Fibroblast of skin of left quadriceps (primary cell): ENCODE measurements at places on chromosomes 11 and 22.

DNA sequence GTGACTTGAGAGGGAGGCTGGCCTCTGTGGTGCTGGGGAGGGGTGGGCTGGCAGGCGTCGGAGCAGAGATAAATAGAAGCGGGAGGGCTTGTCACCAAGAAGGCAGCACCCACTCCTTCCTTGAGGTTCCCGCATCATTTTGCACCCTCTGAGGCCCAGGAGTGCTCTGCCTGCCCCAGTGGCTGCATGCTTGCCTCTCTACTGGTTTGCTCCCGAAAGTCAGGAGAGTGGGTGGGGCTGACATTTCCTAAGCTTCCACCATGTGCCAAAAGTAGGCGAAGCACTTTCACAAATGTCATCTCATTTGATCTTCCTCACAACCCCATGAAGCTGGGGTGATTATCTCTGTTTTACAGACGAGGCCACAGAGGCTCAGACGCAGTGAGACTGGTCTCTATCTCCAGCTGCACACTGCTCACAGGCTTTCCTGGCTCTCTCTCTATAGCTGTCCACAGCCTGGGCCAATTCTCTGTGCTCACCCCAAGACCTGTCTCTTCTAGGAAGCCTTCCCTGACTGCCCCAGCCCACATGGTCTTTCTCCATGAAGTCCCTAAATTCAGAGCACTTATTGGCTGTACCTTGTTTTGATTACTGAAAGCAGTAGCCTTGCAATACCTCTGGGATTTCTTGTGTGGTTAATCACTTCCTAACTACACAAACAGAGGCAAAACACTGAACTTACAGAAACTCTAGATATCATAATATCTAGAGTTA, 2.6 kb upstream of the UCP3 start:
- peak; percentile 12 for DNase-seq

GRCh38 chr11:83118814-83119213, 38.1 kb upstream of the PCF11 start:
- no peak for DNase-seq

- no peak for DNase-seq
Measured at GRCh38 chr11:44456544-44457300, 108.7 kb upstream of the CD82 start.

GRCh38 chr11:9386086-9386485, 1.6 kb downstream of the IPO7 start:
- DNase-seq: no peak

GRCh38 chr11:74717221-74717969, 13.8 kb downstream of the CHRDL2 start:
- DNase-seq: no peak

GRCh38 chr11:108906329-108906728, 241.5 kb downstream of the DDX10 start:
- DNase-seq: no peak

- no peak for DNase-seq
Measured at GRCh38 chr11:11207428-11207827, 145.6 kb downstream of the CSNK2A3 start.

- DNase-seq: no peak
Measured at GRCh38 chr22:31737932-31738331, 12.0 kb downstream of the PRR14L start.

- no peak for DNase-seq
Measured at GRCh38 chr11:30585125-30585891, 845 bp downstream of the MPPED2 start.

DNA sequence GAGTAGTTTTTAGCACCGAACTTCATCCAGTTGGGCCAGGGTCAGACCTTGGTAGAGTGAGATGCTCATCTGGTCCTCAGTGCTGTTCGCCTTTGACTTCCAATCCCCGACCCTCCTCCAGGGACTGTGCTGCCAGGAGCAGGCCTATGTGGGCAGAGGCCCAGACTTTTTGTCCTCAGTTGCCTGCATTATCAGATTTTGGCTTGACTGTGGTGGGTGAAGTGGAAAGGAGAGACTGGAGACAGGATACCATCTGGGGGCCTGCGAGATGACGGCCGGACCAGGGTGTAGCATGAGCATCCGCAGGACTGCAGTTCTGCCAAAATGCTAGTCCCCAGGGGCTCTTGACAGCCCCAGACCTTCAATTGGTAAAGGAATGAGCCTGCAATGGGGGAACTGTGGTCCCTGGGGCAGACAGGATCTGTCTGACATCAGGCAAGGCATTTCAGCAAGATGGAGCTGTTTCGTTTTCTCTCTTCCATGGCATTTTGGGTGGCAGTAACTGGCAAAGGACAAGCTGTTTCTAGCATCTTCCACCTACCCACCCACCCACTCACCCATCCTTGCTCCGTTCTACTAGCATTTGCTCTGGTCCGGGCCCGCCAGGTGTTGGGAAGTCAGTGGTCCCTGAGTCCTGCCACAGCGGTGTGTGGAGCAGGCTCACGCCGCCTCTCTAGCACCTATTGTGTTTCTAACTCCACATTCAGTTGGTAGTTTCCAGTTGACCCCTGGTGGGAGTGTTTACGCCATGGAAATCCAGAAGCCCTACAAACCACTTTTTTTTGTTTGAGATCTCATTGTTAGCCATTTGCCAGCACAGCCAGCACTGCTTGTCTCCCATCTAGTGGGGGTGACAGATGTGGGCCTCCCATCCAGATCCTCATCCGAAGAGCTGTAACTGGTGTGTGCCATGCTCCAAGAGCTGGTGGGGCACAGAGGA, 53.5 kb downstream of the OTOG start:
- DNase-seq: no peak

DNA sequence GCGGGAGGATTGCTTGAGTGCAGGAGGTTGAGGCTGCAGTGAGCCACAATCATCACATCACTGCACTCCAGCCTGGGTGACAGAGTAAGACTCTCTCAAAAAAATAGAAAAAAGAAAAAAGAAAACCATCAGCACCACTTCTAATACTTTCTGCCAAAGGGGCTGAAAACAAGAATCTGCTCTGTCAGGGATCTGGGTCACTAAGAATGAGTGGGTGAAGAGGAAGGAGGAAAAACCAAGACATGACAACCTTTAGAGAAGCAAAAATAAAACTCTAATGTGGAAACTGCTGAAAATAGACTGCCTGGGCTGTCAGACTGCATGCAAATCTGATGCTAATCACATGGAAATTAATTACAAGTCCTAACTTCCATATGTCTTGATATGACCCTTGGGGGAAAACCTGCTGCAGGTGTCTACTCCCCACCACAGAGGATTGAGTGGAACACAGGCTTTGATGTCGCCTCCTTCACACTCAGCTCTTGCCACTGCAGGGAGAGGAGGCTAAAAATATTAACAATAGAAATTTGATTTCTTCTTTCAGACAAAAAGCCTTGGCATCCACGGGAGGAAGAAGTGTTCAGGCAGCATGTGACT, 62.5 kb upstream of the CRTAM start:
- no peak for DNase-seq

DNA sequence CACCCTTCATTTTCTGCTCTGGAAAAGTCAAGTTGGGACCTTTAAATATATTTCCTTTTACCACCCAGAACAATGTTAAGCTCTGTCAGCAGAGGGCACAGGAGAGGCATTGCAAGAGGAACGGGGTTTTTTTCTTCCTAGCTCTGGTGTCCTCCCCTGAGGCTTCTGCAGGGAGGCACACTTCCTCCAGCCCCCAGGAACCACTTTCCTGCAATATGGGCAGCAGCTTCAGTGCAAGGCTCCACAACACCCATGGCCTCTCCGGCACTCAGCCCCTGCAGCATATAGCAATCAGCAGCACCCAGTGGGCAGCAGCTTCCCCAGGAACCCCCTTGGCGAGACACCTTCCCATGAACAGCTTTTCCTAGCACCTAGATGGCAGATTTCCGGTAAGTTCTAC, 101.4 kb downstream of the SYT9 start:
- DNase-seq: no peak

GRCh38 chr11:21480240-21480639, 712.6 kb upstream of the ANO5 start:
- no peak for DNase-seq

DNA sequence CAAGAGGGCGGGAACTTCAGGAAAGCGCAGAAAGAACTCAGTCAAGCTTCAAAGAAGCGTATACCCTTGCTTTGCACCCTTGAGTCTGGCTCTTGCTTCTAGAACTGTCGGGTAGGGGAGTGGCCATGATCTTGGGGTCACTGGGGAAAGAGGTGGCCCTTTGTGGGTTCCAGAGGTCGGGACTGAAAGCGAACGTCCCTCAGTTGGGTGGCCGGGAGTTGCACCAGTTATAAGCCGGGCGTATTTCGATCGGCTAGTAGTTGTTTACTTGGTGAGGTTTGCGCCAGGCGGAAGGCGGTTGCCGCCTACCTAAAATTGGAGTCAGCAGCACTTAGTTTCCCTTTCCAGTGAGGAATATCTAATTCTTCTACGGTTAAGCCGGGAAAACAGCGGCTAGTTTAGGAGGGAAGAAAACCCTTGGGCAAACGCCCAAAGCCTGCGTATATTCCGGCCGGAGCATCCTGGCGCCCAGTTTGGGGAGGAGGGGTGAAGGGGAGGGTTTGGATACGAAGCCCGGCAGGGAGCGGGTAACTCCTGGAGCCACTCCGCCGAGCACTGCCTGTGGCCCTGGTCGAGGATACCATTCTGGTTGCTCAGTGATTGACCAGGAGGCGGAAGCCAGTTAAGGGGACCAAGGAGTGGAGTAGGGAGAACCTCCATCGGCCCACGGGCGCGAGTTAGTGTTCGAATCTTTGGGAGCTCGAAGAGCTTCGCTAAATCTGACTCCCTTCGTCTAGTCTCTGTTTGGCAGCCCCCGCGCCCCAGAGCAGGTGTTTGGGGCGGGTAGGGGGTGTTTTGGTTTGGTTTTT, 807 bp upstream of the WT1 start:
- DNase-seq: no peak

- no peak for DNase-seq
Measured at GRCh38 chr22:42296381-42296853, 26.0 kb upstream of the TCF20 start.

DNA sequence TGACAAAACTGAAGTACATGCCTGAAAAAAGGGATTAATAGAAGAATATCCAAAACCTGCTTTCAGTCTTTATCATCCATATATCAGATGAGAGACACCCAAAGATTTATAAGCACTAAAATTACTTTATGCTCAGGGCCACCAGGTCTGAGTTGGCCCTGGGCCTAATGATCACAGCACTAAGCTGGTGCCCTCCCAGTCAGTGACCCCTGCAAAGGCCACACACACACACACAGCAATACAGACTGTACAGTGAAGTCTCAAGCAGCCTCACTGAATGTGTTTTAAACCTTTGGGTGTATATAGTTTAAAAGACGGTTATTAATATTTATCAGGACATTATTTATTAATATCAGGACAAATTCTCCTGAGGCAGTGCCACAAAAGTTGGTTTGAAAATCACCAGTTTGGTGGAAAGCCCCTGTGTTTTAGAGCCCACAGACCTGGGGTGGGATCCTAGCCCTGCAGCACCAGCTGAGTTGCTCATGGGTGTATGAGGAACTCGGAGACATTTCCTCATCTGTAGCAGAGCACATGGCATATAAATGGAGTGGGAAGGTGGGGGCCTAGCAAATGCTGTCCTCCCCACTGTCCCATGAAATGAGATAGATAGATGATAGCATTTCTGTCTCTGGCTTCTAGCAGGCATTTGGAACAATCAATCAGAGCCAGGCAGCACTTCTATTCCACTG, 48.4 kb upstream of the HORMAD2 start:
- no peak for DNase-seq

DNA sequence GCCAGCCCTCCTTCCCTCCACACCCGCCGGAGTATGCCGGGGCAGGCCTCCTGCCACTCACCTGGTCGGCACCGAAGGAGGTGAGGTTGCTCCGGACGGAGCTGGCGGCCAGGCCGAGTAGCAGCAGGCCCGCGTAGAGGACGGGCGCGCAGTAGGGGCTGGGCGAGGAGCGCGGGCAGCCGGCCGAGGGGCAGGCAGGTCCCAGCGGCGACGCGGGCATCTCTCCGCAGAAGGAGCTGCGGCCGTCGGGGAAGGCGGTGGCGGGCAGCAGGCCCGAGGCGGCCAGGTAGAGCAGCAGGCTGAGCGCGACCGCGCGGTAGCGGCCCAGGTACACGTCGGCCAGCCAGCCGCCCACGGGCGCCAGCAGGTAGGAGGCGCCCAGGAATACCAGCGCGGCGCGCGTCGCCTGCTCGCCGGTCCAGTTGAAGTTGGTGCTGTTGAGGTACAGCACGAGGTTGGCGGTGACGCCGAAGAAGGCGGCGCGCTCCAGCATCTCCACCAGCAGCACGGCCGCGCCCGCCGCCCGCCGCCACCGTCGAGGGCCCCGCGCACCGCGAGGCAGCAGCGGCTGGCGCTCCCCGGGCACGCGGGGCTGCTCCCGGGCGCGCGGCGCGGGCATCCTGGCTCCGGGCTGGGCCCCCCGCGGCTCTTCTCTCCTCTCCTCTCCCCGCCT, 907 bp downstream of the SLC15A3 start:
- DNase-seq: no peak

DNA sequence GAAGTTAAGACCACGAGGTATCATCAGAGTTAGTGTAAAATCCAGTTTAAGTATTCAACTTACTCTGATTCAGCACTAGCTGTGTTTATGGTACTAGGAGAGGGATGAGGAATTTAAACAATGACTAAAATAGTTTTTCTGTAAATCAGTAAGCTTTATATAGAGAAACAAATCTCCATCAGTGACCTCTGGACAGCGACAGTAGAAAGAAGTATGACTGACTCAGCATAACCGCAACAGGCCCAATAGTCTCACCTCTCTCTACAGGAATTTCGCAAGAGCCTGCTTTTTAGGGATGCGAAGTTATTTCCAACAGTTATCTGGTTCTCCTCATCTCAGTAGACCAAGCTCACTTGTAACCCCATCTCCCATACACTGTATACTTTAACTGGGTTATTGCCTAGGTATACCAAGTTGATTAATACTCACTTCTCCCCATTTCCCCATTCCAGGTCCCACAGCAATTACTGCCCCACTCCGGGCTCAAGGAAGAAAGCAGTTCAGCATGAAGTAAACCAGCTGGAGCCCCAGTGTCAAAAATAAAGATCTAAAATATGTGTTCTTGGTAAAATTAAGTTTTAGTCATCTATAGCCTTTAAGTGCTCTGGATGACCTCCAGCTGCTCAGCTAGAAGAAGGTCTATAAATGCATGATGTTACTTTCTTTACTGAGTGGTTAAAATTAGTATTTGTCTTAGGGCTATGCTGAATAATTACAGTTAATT, 770.6 kb upstream of the CCDC90B start:
- DNase-seq: no peak

DNA sequence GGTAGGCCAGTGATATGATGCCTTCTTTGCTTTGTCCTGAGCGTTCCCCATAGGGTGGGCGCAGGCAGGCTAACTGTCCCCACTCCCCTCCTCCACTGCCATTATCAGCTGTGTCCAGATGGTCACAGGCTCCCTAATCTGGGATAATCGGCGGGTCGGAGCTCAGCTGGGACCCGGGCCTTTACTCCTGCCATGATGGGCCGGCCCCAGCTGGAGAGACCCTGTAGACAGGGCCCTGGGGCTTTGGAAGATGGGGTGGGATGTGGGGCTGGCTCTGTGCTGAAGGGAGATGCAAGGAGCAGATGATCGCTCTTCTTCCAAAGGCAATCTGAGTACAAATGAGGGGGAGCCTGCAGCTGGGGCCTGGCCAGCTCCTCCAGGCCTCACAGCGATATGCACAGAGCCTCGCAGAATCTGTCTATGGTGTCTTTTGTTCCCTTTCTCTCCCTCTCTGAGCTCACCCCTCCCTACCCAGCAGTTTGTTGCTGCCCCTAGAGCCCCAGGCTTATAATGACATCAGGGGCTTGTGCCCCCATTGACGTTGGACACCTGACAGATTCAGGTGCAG, 11.9 kb downstream of the KLHL35 start:
- no peak for DNase-seq
